ENCODE measurements at places on chromosomes 6 and 20.

- peak; percentile 14 for DNase-seq
These were observed 44.4 kb downstream of the DSTN start for GRCh38 chr20:17614176-17614811.

DNA sequence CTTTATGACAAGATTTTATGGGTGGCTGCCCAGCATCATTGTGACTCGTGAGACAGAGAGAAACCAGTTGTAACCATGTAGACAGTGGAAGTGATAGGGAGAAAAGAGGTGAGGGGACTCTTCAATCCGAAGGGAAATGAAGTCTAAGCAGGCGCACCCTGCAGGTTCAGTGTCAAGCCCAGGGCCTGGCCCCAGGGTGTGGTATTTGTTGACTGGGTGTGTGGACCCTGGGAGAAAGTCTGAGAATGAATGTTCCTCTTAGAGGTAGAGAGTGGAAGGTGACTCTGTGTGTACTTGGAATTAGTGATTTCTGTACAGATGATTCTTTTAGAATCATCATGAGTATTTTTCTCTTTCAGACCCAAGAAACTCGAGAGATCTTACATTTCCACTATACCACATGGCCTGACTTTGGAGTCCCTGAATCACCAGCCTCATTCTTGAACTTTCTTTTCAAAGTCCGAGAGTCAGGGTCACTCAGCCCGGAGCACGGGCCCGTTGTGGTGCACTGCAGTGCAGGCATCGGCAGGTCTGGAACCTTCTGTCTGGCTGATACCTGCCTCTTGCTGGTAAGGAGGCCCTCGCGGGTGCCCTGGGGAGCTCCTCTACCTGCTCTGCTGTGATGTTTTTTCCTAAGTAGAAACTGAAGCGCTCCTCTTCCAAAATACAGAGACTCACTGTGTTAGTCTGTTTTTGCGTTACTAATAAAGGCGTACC lies 68.0 kb downstream of the PTPN1 start:
- DNase-seq: no peak

DNA sequence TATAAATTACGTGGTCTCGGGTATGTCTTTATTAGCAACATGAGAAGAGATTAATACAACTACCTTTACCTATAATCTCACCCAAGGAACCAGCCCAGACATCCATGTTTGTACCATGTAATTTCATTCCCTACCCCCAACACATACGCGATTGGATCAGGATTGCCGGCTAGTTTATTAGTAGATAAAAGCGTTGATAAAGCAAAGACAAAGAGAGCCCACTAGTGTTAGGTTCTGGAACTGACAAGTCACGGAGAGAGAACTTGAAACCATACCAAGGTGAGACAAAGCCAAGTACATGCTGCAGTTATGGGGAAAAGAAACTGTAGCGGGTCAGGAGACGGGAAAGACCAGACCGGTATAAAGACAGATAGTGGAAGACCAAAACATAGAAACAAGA lies 37.4 kb upstream of the FAM135A start:
- DNase-seq: no peak

GRCh38 chr6:81901551-81901966 lies 149.1 kb upstream of the TENT5A start:
- DNase-seq: no peak

- DNase-seq: no peak
These were observed 36.0 kb upstream of the GRM4 start for GRCh38 chr6:34181908-34182307.

DNA sequence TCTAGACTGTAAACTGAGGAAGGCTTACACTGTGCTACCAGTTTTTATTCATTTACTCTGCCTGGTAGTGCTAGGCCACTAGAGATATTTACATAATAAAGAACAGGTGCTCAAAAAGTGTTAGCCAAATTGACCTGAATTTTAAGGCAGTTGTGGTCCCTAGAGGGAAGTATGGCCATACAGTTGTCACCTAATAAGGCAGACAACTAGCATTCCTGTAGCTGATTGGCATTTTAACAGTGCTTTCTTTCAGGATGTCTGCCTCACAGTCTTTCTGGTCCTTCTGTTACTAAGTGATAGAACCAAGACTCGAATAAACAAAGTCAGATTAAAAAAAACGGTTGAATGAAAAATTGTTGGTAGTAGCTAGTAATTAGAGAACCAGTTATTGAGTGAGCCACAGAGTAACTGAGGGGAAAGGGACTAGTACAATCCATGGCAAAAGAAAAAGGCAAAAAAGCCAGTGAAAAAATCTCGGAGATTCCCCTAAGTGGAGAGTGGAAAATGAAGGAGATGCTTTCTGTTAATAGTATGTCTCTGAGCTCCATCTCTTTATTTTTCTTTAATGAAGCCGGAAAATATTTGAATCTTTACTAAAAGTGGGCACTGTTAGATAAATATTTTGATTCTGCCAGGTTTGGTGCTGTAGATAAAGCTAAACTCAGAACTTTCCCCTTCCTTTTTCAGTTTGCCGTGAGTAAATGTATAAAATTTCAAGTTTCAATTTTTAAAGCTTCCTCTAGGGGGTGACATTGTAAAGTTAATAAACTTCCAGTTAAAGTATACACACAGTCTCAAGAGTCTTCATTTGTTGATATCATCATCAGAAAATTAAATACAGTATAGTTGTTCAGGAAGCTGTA lies 9.1 kb downstream of the VTA1 start:
- DNase-seq: peak; percentile 10
